Activated CD4-positive, alpha-beta memory T cell treated with anti-CD3 and anti-CD28 coated beads for 36 hours (primary cell): ENCODE measurements at places on chromosomes 1 and 21.
A peak's percentile ranks its signal among the peaks of the same experiment; 100 is the strongest.

- H3K4me3 ChIP-seq, result no peak overlapping the region
- H3K27ac ChIP-seq, result no peak overlapping the region
- H3K4me1 ChIP-seq, result peaks cover 22% of the 10 kb centered on the region
- peaks cover 75% of the 10 kb centered on the region for H3K36me3 ChIP-seq
- no peaks in the 10 kb centered on the region for H3K27me3 ChIP-seq
These were observed 15.6 kb downstream of the SLFNL1 start for GRCh38 chr1:41005876-41006275.

- no peak overlapping the region for H3K4me3 ChIP-seq
- H3K36me3 ChIP-seq, result no peaks in the 10 kb centered on the region
- no peak overlapping the region for H3K27ac ChIP-seq
- no peak for DNase-seq
- no peaks in the 10 kb centered on the region for H3K4me1 ChIP-seq
- no peaks in the 10 kb centered on the region for H3K27me3 ChIP-seq
These were observed 15.9 kb downstream of the PCSK9 start for GRCh38 chr1:55055084-55055882.

GRCh38 chr1:186046437-186047211, 312.4 kb downstream of the HMCN1 start:
- no peak overlapping the region for H3K4me3 ChIP-seq
- H3K27ac ChIP-seq, result no peak overlapping the region
- no peaks in the 10 kb centered on the region for H3K4me1 ChIP-seq
- no peaks in the 10 kb centered on the region for H3K27me3 ChIP-seq

DNA sequence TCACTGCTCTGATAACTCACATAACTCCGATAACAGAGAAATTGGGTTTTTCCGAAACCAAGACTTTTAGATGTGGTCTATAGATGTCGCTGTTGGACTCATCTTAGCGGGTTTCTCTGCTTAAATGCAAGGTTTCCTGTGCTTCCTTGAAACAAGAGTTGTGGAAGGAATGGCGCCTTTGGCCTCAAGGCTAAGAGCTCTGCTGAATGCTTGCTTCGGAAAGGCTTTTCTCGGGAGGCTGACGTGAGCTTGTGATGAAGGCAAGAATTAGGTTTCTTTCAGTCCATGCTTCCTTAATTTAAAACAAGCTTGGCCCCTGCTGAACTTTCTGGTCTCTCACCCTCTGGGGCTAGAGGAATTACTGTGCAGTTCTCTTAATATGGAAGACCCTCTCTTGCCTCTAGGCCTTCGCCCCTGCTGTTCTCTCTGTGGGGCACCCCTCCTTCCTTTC, 113.5 kb downstream of the MAP3K21 start:
- DNase-seq, result peak; percentile 9
- no peaks in the 10 kb centered on the region for H3K4me1 ChIP-seq
- H3K4me3 ChIP-seq, result no peak overlapping the region
- peaks cover 10% of the 10 kb centered on the region for H3K27me3 ChIP-seq
- H3K36me3 ChIP-seq, result no peaks in the 10 kb centered on the region
- H3K27ac ChIP-seq, result no peak overlapping the region

GRCh38 chr21:15005391-15005790, 59.4 kb downstream of the NRIP1 start:
- no peak for DNase-seq
- H3K4me3 ChIP-seq, result peak overlapping the region; percentile 15
- H3K27ac ChIP-seq, result no peak overlapping the region
- peaks cover 41% of the 10 kb centered on the region for H3K4me1 ChIP-seq
- no peaks in the 10 kb centered on the region for H3K36me3 ChIP-seq

DNA sequence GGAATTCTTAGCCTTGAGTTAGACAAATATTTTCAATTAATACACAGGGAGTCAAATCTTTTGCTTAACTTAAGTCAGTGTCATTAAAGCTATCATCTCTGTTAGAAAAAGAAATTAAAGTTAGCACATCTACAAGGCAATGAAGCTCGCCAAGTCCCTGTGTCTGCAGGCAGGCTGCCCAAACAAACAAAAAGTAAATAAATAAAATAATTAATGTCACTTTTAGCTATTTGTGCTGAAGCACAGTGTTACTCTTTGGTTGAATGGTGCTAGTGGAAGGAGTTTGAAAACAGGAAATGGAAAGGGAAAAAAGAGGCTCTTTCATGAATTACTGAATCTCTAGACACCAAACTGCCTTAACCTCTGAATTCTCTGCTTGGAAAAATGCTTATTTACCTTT, 37.1 kb upstream of the COL11A1 start:
- H3K27ac ChIP-seq, result no peak overlapping the region
- H3K4me1 ChIP-seq, result no peaks in the 10 kb centered on the region
- no peak overlapping the region for H3K4me3 ChIP-seq

DNA sequence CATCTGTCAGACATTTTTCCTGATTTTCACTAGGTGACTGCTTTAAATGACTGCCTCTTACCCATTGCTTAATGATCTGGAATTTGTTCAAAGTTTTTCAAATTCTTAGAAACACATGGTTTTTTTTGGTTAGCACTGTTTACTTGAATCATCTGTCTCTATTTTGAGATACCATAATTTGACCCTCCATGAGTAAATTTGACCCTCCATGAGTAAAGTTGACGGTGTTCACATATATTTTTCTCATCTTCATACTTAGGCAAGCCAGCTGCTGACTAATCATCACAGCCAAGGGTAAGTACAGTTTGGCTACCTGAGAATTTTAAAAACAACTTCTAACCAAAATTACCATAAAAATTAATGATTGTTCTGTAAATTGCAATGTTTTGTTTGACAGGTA, 586.5 kb downstream of the PTBP2 start:
- H3K27me3 ChIP-seq, result no peaks in the 10 kb centered on the region
- H3K36me3 ChIP-seq, result peaks cover 11% of the 10 kb centered on the region
- no peaks in the 10 kb centered on the region for H3K4me1 ChIP-seq
- no peak for DNase-seq
- H3K4me3 ChIP-seq, result no peak overlapping the region

DNA sequence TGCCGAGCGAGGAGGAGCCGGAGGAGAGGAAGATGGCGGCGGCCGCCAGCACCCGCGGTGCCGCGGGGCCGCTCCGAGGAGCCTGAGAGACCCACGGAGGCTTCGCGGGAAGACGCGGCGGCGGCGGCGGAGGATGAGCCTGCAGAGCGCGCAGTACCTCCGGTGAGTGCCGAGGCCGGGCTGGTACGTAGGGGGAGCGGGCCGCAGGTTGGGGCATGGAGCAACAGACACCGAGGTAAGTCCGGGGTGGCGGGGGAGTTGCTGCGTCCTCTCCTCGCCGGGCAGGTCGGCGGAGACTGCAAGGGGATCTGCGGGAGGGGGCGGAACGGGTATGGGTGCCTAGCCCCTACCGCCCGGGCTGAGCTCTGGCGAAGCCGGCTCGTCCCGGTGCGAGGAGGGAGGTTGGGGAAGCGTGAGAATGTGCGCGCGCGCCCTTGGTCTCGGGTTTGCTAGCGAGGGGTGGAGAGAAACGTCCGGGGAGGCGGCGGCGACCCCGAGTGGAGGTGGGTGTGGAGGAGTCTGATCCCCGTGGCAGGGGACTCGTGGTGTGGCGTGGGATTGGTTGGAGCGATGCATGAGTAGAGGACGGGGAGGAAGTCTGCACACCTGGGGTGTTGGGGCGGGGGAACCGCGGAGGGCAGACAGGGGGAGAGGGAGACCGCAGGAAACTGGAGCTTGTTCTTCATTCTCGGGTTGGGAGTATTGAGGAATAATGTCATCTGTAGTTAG, at the start of gene SMG7:
Gene SMG7 (plus strand): TSS at position 12 of the 729 bp plus-strand sequence. CDS start 122 bp downstream, at position 134.
- H3K4me1 ChIP-seq, result peaks cover 19% of the 10 kb centered on the region
- DNase-seq, result peak; percentile 64
- H3K4me3 ChIP-seq, result peak within 1 kb of the TSS; percentile 85
- no peaks in the 10 kb centered on the region for H3K27me3 ChIP-seq
- H3K36me3 ChIP-seq, result no peaks in the 10 kb centered on the region
- peak within 1 kb of the TSS; percentile 99 for H3K27ac ChIP-seq

DNA sequence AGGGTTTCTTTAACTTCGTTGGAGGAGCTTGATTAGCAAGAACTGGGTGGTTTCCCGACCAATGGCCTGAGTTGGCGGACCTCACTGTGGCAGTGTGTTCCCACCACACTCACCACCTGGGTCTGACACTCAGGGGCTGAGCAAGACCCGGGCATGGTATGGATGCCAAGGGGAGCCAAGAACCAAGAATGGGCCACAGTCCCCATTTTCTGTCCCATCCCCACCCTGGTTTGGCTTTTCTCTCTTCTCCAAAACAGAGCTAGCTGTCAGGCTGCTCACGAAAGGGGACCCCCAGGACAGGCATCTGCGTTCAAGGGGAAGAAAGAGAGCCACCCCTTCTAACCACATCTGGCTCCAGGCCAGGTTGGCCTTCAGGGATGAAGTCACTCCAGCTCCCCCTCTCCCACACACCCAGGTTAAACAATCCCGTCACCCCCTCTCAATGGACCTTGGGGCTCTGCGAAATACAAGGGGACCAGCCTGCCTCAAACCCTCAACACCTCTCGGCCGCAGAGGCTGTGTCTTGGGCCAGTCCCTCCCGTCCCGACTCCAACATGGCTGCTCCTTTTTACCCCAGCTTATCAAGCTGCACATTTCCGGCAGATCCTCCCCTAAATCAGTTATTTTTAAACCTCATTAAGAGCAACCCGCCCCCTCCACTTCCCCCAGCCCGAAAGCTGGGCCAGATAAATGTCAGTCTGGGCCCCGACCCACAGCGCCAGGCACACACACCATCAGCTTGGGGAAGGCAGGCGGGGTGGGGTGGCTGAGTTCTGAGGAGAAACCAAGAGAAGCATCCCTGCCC, 3.4 kb downstream of the TAGLN2 start:
- H3K27ac ChIP-seq, result peak overlapping the region; percentile 98
- peak overlapping the region; percentile 93 for H3K4me3 ChIP-seq
- H3K4me1 ChIP-seq, result peaks cover 53% of the 10 kb centered on the region
- H3K27me3 ChIP-seq, result no peaks in the 10 kb centered on the region
- DNase-seq, result peak; percentile 53

DNA sequence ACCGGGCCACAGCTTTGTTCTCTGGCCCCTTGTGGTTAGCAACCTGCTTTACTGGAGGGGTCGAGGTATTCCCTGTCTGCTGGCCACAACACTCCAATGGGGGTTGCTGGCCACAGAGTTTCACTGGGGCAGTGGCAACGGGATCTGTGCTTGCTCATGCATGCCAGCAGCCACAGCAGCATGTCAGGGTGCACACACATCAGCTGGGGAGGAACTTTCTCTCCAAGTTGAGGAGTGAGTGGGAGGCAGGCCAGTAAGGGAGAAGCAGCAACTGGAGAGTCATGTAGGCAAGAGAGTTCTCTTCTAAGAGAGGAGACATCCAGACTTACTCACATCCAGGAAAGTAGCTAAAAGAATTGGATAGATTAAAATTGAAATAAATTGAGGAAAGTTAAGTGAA, 38.0 kb downstream of the SAMD13 start:
- H3K4me3 ChIP-seq, result no peak overlapping the region
- no peak overlapping the region for H3K27ac ChIP-seq
- peaks cover 16% of the 10 kb centered on the region for H3K36me3 ChIP-seq

DNA sequence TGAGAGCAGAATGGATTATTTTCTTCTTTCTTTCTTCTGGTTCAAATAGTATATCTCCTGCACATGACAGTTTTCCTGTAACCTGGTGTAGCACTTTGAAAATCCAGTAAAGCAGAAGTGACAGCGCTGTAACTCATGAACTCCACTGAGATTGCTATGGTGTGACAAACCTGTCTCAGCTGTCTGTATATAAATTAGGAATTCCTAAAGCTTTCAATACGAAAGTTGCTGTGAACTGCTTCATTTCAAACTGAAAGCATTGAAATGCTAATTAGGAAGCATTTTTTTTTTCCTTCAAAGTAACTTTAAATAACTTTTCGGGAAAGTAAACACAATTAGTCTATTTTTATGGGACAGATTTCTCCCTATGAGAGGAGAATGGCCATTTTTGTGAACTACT, 646.9 kb upstream of the ZP4 start:
- H3K27ac ChIP-seq, result no peak overlapping the region
- no peaks in the 10 kb centered on the region for H3K4me1 ChIP-seq
- no peaks in the 10 kb centered on the region for H3K27me3 ChIP-seq
- no peak for DNase-seq
- H3K36me3 ChIP-seq, result no peaks in the 10 kb centered on the region
- no peak overlapping the region for H3K4me3 ChIP-seq

DNA sequence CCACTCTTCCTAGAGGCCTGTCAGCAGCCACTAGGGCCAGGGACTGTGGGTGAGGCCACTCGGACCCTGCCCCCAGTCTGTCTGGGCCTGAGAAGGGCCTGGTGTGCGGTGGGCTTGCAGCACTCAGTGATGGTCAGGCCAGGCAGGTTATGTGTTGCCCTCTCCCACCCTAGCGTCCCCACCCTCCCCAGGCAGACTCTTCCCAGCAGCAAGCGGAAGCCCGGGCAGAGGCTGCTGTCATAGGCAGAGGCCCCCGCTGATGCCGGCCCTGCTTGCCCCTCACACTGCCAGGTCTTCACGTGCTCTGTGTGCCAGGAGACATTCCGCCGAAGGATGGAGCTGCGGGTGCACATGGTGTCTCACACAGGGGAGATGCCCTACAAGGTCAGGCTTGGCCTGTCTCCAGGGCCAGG, 6.6 kb downstream of the ZBTB48 start:
- H3K36me3 ChIP-seq, result peaks cover 9% of the 10 kb centered on the region
- no peak for DNase-seq
- no peak overlapping the region for H3K27ac ChIP-seq
- no peaks in the 10 kb centered on the region for H3K27me3 ChIP-seq

DNA sequence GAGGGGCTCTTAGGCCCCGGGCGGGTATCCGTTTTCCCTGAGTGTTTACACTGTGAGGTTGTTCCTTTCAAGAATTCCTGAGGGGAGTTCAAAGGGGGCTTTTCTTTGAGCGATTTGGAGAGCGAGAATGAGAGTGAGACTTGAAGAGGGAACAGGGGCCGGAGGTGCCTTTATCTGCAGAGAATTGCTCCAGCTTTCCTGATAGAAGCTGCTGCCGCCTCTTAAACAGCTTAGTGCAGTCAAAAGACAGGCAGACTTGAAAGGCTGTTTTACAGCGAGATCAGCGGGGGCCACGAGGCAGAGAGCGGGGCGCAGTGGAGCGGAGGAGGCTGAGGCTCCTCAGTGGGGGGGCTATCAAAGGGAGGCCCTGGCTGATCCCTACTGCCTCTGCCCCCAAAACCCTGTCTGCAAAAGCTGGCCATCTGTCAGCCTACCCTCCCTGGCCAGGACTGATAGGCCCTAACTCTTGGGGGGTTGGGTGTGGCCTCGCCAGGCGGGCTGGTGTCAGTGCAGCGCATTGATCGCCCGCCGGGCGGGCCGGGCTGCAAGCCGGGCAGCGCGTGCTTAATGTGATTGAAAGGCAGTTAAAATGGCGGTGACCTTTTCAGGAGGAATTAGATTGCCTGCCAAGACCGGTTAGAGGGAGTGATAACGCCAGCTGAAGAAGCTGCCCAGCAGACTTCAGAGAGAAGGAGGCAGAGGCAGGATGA, 36.4 kb downstream of the TMEM53 start:
- no peaks in the 10 kb centered on the region for H3K27me3 ChIP-seq
- H3K4me3 ChIP-seq, result no peak overlapping the region
- no peak for DNase-seq
- H3K27ac ChIP-seq, result no peak overlapping the region
- peaks cover 34% of the 10 kb centered on the region for H3K36me3 ChIP-seq
- H3K4me1 ChIP-seq, result peaks cover 24% of the 10 kb centered on the region

DNA sequence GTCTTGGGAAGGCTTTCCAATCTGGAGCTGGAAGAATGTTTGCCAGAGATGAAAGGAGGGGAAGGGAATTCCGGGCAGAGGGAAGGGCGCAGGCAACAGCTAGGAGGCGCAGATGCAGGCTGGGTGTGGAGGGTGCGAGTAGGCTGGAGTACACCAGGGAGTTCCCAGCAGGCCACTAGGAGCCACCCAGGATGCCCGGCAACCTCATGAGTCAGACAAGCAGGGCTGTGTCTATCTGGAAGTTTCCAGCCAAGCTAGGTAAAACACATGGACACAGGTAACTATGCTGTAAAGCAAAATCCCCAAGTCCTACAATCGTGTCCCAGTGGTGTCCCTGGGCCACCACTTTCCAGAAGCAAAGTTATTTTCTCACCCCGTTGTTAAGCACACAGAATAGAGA, 990 bp upstream of the NBL1 start:
- peak overlapping the region; percentile 79 for H3K4me3 ChIP-seq
- no peak overlapping the region for H3K27ac ChIP-seq
- peaks cover 32% of the 10 kb centered on the region for H3K4me1 ChIP-seq
- H3K27me3 ChIP-seq, result peaks cover 9% of the 10 kb centered on the region
- H3K36me3 ChIP-seq, result peaks cover 2% of the 10 kb centered on the region
